ENCODE measurements at places on chromosomes 12 and 14. TPM values are rescaled to one million over a fixed set of nuclear protein-coding genes. Genes with fewer than 3 reads are reported as not detected.

Gene ATP5F1B
- 1,519 TPM for total RNA-seq

Gene SLC25A47
- 0.25 TPM for total RNA-seq

DNA sequence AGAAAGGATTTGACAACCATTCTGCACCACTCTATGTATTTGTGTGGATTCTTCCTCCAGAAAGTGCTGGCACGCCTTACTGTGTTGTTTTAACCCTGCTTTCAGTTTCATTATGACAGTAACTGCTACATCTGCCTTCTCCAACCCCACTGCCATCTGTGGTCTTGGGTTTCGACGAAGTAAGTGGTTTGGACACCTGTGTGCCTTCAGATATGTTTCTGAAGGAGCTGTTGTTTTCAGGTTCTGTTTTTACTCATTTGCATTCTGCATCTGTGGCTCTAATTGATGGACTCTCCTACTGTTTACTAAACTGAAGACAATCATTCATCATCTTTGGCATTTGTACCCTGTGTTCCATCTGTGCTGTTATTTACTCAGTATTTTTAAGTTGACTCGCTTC lies 4.1 kb downstream of the TSHR start:
- H3K27me3 ChIP-seq, result no peaks in the 10 kb centered on the region
- no peak overlapping the region for H3K27ac ChIP-seq
- no peak for DNase-seq
- no peaks in the 10 kb centered on the region for H3K4me1 ChIP-seq
- no peak overlapping the region for H3K4me3 ChIP-seq

Gene PLEKHD1
- not detected for total RNA-seq

GRCh38 chr14:83483063-83483462 lies 1949.4 kb upstream of the SEL1L start:
- no peaks in the 10 kb centered on the region for H3K27me3 ChIP-seq
- DNase-seq, result no peak
- H3K27ac ChIP-seq, result no peak overlapping the region
- no peaks in the 10 kb centered on the region for H3K36me3 ChIP-seq
- H3K4me1 ChIP-seq, result no peaks in the 10 kb centered on the region

GRCh38 chr12:68739891-68740290 lies 6.1 kb upstream of the SLC35E3 start:
- H3K4me1 ChIP-seq, result no peaks in the 10 kb centered on the region
- DNase-seq, result no peak
- H3K27me3 ChIP-seq, result no peaks in the 10 kb centered on the region
- H3K36me3 ChIP-seq, result peaks cover 73% of the 10 kb centered on the region
- no peak overlapping the region for H3K4me3 ChIP-seq

DNA sequence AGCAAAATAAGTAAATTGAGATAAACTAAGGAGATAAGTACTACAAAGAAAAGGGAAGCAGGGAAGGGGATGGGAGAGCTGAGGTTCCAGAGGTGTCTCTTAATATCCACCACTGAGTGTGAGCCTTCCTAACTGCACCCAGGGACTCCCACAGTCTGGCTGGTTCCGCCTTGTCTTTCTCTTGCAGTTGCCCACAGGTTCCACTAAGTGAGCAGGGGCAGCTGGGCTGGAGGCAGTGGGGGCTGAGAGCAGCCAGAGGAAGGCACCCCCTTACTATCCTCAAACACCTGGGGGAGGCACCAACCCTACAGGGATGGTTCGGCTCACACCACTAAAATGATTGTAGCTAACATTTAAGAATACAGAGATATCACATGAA lies 214.9 kb downstream of the SLC41A2 start:
- DNase-seq, result no peak
- H3K4me1 ChIP-seq, result peaks cover 10% of the 10 kb centered on the region
- H3K27me3 ChIP-seq, result no peaks in the 10 kb centered on the region
- H3K36me3 ChIP-seq, result no peaks in the 10 kb centered on the region
- no peak overlapping the region for H3K27ac ChIP-seq

DNA sequence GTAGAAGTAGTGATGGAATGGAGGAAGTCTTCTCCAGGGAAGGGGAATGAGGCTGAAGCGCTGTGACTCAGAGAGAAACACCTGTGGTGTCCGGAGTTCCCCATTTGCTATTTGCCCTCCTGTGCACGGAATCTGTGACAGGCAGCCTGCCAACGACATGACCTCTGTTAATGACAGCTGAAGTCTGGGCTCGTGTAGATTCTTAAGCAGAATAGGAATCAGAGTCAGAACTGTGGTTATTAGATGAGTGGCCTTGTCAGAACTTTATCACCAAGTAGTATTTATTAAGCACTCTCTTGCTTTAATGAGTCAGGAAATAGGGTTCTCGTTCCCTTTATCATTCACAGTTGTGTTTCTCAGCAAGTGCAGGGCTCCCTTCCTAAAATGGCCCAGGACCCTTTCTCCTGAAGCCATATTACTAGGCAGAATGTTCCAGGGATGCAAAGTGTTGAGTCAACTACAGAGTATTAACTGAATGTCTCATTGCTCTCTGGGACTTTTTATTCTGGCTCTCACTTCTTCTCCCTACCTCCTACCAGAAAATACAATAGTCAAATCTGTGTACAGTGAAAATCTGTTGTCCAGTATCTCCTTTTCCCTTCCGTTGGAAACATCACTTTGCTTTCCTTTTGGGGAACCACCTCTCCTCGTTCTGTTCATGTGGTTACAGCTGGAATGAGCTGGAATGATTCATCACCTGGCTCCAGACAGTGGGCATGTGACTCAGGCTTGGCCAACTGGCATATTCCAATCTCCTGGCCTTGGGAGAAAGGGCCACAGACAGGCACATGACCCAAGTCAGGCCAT lies 77.8 kb upstream of the MAX start:
- H3K4me3 ChIP-seq, result no peak overlapping the region
- H3K36me3 ChIP-seq, result no peaks in the 10 kb centered on the region
- no peaks in the 10 kb centered on the region for H3K27me3 ChIP-seq
- no peak for DNase-seq

DNA sequence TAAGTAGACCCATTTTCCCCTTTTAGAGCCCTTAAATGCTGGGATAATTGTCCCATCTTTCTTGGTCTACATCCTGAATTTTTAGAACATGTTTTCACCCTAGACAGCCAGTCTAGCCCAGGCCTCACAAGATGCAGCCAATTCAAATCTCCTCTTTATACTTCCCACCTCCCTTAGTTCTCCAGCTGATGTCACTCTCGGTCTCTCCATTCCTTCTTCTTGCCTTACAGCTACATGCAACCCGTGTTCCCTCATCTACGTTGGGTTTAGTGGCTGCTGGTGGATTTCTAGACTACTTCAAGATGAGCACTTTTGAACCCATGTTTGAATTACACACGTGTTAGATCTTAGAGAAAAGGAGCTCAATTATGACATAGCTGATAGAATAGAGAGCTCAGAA lies 132.0 kb downstream of the PPM1H start:
- H3K4me3 ChIP-seq, result no peak overlapping the region
- H3K36me3 ChIP-seq, result peaks cover 9% of the 10 kb centered on the region
- no peaks in the 10 kb centered on the region for H3K27me3 ChIP-seq
- no peaks in the 10 kb centered on the region for H3K4me1 ChIP-seq
- no peak for DNase-seq

Gene SLC39A2
- not detected for total RNA-seq

Gene TAS2R9
- not detected for total RNA-seq

Gene P2RX2
- total RNA-seq, result not detected

Gene CISTR
- total RNA-seq, result not detected

Gene LGR5
- not detected for total RNA-seq

- H3K27me3 ChIP-seq, result no peaks in the 10 kb centered on the region
- H3K27ac ChIP-seq, result peak within 1 kb of the TSS; percentile 84
- H3K4me3 ChIP-seq, result peak within 1 kb of the TSS; percentile 73
Observed at GRCh38 chr14:99603471-99604277, at the start of gene CCDC85C. Gene CCDC85C, minus strand, starts transcription at chr14:99604207. Its CDS starts 248 bp downstream, at chr14:99603959.

GRCh38 chr14:30243805-30244204 lies 315.2 kb upstream of the G2E3 start:
- no peaks in the 10 kb centered on the region for H3K27me3 ChIP-seq
- DNase-seq, result no peak
- H3K27ac ChIP-seq, result no peak overlapping the region
- H3K4me3 ChIP-seq, result no peak overlapping the region
- no peaks in the 10 kb centered on the region for H3K4me1 ChIP-seq

DNA sequence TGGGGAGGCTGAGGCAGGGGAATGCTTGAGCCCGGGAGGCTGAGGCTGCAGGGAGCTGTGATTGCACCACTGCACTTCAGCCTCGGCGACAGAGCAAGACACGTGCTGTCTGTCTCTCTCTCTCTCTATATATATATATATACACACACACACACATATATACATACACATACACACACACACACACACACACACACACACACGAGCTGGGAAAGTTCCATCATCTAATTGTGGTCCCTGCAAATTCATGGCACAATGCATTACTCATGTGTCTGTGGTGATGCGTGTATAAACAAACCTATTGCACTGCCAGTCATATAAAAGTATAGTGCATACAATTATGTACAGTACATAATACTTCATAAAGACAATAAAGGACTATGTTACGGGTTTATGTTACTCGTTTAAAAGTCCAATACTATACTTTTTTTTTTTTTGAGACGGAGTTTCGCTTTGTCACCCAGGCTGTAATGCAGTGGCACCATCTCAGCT lies 36.6 kb downstream of the WDR89 start:
- H3K4me3 ChIP-seq, result no peak overlapping the region
- DNase-seq, result no peak
- H3K27ac ChIP-seq, result no peak overlapping the region
- H3K36me3 ChIP-seq, result peaks cover 14% of the 10 kb centered on the region

DNA sequence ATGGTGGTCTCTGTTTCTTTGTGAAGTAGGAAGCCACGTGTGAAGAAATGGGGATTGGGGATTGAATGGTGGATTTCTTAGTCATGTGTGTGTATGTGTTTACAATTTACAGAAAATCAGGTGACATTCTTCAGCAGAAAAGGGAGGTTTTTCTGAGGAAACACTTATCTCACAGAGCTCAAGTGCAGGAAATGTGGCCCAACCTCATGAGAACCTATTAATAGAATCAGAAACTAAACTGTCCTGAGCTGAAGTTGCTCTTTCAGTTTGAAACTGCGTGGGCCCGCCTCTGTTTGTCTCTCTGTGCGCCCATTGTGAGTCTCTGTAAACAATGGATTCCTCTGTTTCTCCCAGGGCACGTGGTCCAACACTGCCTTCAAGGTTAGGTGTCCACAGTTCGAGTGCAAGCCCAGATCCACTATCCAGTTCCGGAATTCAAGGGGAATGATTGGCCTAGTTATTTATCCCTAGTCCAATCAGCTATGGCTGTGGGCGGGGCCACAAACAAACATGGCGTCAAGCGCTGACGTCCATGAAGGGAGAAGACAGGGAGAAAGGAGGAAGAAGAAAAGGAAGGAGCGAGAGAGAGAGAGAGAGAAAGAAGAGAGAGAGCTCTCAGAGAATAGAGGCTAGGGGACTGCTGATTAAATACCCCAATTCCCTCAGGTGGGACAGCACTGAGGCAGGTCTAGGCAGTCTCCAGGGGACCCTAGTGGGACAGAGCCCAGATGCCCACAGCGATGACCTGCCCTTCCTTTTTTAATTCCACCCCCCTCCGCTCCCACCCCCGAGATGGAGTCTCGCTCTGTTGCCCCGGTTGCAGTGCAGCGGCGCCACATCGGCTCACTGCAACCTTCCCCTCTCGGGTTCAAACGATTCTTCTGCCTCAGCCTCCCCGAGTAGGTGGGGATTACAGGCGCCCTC lies 31.4 kb upstream of the C12orf76 start:
- no peaks in the 10 kb centered on the region for H3K27me3 ChIP-seq
- peaks cover 10% of the 10 kb centered on the region for H3K4me1 ChIP-seq
- DNase-seq, result peak; percentile 86

GRCh38 chr14:81246461-81247270 lies 25.9 kb upstream of the GTF2A1 start:
- no peaks in the 10 kb centered on the region for H3K27me3 ChIP-seq
- H3K4me1 ChIP-seq, result no peaks in the 10 kb centered on the region
- H3K36me3 ChIP-seq, result no peaks in the 10 kb centered on the region
- H3K4me3 ChIP-seq, result no peak overlapping the region
- H3K27ac ChIP-seq, result no peak overlapping the region
